Activated CD4-positive, alpha-beta T cell treated with anti-CD3 and anti-CD28 coated beads for 36 hours (primary cell): ENCODE measurements at places on chromosomes 5 and 9. TPM values are rescaled to one million over a fixed set of nuclear protein-coding genes. Genes with fewer than 3 reads are reported as not detected.

The BTNL3 gene
- not detected for total RNA-seq

The IL31RA gene
- total RNA-seq, result not detected

The PRRT1B gene
- total RNA-seq, result not detected

The NOXA1 gene
- 1.7 TPM for total RNA-seq

DNA sequence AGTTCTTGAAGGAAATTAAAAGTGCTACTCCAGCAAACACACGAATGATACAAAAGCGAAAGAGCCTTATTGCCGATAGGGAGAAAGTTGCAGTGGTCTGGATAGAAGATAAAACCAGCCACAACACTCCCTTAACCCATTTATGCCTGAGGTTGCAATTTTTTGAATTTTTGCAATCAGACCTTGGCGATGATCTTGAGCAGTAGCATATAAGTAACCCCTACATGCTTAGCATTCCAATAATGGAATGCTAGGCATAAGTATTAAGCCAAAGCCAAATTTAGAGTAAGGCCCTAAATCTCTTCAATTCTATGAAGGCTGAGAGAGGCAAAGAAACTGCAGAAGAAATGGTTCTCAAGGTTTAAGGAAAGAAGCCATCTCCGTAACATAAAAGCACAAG is 153.5 kb downstream of the SLC28A3 start:
- DNase-seq, result no peak

DNA sequence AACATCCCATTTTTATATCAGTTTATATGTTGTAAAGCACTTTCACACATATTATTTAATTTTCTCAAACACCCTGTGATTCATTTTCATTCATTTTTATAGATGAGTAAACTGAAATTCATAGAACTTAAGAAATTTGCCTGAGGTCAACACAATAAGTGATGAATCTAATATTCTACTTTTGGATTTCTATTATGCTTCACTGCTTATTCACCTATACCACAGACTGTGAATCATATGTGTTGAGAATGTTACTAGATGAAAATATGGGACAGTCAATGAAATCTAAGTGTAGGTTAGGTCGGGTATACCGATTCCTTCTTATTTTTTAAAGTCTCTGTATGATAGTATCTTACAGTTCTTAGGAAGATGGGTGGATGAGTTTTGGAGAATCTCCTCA is 24.8 kb downstream of the CDC37L1 start:
- DNase-seq, result no peak

DNA sequence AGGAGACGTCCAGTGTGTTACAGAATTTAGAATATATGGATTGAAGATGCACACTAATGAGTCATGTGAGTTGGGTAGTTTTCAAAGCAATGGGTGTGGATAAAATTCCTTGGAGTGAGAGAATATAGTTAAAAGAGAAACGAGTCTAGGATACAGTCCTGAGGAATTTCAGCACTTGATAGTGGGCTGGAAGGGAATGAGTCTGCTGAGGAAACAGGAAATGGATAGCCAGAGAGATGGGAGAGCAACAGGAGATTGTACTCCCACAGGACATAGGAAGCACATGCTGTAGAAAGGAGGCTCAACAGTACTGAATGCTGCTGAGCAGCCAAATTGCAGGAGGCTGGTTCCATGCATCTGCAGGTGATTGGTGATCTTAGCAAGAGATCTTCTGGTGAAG is 68.1 kb downstream of the FBN2 start:
- DNase-seq, result no peak

DNA sequence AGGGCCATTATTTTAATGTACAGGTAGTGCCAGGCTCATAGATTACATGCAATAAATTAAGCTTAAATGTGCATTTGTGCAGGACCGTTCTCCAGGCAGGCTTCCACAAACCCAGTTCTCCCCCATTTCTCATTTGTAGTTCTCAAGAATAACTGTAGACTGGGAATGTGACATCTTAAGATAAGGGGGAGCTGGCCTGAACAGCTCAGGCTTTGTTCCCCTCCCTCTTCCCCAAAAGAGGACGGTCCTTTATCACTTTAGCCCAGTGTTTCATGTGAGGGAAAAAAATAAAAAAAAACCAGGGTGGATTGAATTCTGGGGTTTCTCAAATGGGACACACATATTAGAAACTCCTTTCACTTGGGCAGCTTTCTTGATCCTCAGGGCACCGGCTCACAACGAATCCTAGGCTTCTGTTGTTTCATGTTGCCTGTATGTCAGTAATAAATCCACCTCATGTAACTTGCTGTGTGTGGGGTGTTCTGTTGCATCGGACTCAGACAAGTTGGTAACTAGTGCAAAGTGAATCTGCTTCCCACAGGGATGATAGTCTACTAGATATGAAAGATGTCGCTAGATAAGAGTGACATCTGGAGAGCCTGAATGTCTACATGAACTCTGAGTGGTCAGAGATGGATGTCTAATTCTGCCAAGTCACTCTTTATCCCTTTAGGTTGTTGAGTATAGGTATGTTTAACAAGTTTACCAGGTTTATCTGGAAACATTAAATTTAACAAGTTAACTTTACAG is 2030.6 kb upstream of the NUDT12 start:
- DNase-seq, result no peak

DNA sequence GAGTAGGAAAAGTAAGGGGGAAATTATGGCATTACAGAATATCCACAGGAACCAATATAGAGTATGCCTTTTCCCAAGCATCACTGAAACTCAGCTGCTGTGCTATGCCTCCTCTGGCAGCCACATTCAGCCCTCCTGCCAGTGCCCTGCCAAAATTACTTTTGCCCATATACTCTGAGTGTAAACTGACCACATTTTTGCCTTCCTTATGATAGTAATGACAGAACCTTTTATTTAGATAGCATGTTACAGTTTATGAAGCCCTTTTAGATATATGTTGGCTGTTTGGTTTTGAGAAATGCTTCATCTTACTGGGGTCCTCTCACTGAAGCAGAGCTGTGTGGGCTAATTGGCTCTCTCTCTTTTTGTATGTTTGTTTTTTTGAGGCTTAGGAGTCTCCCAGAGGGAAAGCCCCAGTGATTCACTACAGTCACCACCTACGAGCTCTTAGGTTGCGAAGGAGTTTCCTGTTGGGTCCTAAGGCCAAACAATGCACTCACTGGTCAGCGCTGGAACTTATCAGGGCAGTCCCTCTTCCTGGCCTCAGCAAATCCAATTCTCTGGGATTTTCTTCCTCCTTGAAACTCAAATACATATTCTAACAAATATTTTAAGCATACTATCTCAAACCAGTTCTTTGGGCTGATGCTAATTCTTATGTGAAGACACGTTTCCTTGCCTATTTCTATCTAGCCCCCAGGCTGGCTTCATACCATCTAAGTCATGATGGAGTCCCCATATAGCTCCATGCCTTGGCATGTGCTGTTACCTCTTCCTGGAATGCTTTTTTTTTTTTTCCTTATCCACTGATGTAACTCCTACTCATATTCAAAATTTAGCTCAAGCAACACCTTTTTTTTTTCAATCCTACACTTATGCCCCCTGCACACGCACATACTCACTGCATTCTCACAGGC is 3.7 kb downstream of the PHF24 start:
- DNase-seq, result peak; percentile 55

GRCh38 chr9:129549684-129550083 is 71.2 kb downstream of the C9orf50 start:
- DNase-seq, result no peak

DNA sequence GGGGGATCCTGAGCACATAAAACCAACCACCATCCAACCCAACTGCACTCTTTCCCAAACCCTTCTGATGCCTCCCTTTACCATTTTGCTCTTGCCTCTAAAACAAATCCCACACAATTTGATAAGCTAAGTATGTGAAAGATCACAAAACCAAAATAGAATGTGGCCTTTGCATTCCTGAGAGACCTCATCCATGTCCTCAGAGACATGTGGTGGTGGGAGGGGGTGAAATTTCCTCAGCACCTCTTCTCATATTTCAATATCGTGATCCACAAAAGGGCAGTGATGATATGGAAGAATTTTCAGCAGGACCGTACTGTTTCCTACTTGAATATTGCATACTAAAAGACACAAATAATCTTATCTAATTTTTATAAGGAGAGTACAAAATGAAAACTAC is 423.3 kb downstream of the TLE1 start:
- DNase-seq, result no peak
